ENCODE measurements at places on chromosomes 1 and 21.

DNA sequence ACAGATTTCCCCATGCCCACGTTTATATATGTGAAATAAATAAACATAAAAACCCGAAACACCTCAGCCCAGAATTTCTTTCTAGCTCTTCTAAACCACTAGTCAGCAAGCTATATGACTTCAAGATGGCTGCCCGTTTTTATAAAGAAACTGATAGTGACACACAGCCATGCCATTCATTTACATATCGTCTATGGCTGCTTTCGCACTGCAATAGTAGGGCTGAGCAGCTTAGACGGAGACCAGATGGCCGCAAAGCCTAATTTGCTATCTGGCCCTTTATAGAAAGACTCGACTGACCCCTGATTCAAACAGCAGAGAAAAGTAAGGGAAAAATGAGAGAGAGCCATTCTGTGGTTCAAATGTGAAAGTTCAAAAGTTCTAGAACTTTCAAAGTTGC lies 45.7 kb upstream of the FMN2 start:
- no peak for DNase-seq

GRCh38 chr21:46391773-46392172 lies 66.9 kb upstream of the DIP2A start:
- DNase-seq: no peak

DNA sequence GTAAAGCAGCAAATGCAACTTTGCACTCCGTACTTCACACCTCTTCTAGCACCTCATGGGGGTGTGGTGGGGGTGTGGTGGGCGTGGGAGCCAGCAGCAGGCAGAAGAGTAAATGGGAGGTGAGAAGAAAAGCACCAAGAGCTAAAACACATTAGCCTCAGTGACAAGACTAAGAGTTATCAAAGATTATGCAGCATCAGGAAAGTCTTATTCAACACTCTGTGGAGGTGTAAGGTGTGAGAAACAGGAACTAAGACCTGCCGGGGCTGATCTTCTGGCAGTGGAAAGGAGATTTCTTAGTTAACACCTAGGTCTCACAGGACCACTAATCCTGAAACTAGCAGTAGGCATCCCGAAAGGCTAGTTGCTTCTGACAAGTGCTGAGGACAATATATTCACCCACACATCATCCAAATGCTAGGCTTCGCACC lies 9.9 kb downstream of the TGFBR3 start:
- no peak for DNase-seq

GRCh38 chr21:39510240-39510639 lies 58.5 kb downstream of the SH3BGR start:
- no peak for DNase-seq

DNA sequence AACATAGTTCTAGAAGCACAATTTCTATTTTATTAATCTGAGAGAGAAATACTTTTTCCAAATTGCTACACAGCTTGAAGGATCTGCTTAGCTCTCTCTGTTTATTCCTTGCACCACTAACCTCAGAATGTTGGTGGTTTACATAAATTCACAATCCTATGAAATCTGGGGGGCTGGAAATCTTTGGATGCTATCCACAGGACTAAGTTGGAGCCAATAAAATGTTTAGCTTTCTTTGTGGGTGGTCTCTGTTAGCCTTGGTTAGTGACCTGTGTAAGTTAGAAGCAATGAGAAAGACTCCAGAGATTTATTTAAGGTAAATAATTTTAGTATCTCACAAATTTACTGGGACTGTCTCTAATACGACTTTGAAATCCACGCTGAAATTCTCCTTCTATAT lies 418.1 kb downstream of the ADGRL2 start:
- no peak for DNase-seq

GRCh38 chr1:75908717-75909152 lies 23.5 kb downstream of the ASB17 start:
- no peak for DNase-seq

DNA sequence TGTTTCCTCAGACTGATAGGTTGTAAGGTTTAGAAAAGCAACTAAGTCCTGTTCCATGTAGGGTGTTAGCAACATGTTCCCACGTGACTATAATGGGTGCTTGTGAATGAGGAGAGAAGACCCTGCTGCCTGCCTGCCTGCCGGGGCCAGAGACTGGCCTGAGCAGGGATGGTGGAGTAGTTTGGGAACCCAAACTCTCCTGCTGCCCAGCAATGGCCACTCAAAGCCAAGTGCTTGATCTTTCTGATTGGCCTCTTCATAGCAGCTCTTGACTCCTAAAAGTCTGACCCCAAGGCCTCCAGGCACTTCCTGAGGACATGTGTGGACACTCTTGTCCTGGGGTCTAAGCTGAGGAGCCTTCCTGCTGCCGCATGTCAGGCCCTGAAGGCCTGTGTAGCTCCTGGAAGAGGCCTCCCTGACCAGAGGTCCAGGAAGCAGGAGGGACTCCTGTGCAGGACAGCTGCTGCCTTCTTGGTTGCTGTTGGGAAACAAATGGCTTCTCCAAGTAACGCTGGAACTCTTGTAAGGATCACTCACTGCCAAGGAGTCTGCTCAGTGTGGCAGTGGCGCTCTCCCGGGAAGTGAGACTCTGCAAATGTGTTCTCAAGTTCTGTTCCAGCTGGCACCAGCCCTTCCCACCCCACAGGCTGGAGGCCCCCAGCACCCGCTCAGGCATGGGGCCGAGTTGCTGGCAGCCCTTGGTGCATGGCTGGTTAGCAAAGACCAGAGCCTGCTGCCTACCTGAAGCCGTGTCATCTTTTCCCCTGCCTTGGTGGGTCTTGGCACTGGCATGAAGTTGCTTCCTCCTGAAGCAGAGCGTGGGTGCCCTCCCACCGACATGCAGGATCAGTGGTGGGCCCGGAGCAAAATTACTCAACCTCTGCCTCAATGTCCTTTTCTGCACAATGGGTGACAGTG lies 35.5 kb downstream of the MAN1C1 start:
- no peak for DNase-seq

DNA sequence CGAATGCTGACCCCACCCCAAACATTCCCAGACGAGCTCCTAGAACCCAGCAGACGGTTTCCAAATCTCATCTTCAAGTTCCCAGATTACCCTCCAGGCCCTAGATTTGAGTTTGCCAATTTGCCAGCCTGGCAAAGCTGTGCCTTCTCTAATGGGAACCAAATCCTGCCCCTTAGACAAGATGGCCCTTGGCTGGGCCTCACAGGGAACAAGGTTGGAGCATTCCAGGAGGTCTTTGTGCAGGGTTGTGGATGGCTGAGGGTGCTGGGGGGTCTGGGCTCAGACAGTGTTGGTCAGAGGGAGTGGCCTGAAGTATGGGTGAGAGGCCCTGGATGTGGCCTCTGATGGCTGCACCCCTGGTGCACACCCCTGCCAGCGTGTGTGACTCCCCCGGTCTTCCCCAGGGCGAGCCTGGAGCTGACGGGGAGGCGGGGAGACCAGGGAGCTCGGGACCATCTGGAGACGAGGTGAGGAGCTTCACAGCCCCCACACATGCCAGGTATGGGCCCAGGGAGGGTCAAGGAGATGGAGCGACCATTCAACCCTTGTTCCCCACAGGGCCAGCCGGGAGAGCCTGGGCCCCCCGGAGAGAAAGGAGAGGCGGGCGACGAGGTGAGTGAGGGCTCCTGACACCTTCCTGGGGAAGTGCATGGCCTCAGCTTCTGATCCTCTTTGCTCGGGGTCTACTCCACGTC lies 10.2 kb downstream of the COL6A1 start:
- no peak for DNase-seq

DNA sequence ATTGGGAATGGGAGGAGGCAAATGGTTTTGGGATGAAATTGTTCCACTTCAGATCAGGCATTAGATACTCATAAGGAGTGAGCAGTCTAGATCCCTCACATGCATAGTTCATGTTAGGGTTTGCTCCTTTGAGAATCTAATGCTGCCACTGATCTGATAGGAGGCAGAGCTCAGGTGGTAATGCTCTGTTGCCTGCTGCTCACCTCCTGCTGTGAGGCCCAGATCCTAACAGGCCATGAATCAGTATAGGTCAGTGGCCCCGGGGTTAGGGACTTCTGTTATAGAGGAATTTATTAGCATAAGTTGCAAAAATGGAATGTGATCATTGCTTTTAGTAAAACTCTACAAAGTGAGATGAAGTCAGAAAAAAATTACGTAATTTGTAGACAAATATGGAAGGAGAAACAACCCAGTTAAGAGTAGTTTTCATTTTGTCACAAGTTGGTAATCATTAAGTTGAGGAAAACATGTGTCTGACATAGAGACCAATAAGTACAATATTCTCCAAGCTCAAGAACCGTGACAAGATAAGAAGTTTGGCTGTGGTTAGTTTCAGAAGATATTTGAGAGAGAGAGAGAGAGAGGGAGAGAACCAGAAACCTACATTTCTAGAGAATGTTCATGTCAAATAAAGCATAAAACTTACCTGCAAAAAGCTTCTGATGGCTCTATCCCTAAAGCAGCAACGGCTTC lies 689.7 kb upstream of the PRMT6 start:
- no peak for DNase-seq

DNA sequence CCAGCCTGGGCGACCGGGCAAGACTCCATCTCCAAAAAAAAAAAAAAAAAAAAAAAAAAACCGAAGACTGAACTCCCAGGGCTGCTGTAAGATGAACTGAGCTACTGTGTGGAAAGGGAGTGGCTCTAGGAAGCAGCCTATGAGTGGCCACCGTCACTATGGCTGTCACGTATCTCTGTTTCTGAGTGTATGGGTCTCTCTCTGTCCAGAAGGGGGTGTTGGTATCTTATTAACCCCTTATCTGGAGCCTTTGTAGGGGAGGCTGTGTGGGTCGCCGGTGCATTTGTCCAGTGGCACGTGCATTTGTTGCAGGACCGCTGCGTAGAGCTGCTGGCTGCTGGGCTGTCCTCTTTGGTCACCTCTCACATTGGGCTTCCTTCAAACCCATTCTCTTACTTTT lies 326.6 kb downstream of the CAMTA1 start:
- no peak for DNase-seq

- DNase-seq: no peak
Measured at GRCh38 chr1:54520631-54521321, 27.3 kb upstream of the ACOT11 start.

- DNase-seq: no peak
Measured at GRCh38 chr1:245779797-245780755, 625.3 kb downstream of the KIF26B start.

DNA sequence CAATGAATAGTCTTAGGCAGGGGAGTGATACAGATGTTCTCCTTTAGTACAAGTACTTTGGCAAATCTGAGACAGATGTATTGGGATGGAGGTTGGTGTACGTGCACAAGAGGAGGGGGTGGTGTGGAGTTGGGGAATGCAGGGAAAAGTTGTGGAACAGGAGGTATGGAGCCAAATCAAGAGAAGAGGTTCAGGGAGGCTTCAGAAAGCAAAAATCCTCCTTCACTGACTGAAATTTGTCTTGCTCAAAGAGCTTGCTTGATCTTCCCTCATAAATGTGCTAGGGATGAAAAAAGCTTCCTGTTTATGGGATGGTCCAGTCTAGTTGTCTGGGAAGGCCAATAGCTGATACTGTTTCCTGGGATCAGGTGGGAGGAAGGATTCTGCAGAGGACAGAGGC lies 5.8 kb downstream of the RNF19B start:
- no peak for DNase-seq
